Stimulated activated CD4-positive, alpha-beta T cell treated with anti-CD3 and anti-CD28 coated beads, Interleukin-4, amount 100 ng/mL, for 24 hours (primary cell): ENCODE measurements at places on chromosomes 12 and 14.

GRCh38 chr14:65821224-65821753, 408.8 kb downstream of the FUT8 start:
- DNase-seq, result no peak

- no peak for DNase-seq
Measured at GRCh38 chr12:10186299-10186698, 7.5 kb downstream of the TMEM52B start.

DNA sequence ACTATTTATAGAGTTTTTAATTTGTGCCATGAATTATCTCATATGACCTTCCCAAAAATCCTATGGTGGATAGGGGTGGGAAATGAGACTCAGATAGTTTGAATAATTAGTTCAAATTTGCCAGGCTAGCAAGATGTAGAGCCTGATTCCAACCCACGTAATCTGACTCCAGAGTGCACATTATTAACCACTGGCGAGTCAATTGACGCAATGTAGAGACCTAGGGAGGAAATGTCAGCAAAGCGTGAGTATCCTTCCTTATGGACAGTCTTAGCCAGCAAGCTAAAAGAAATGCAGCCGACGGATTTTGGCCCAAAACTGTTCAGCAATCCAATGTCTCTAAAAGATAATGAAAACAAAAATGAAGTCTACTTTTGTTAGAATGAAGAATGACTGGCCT, 193.3 kb upstream of the KRR1 start:
- no peak for DNase-seq

- no peak for DNase-seq
Measured at GRCh38 chr14:75200451-75200850, 24.0 kb upstream of the TMED10 start.

DNA sequence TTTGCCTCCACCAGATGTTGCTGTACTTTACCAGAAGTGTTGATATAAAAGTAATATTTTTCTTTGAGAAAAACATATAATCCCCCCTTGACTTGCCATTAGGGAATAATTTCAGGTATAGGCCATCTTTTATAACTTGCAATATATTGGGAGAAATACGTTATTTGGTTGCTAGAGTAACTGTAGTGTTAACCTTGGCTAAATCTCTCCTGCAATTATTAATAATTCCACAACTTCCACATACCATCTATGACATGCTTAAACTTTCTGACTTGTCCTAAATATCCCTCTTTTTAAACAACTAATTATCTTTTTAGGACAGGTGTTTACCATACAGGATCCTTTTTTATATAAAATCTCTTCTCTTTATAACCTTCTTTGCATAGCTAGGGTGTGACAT, 1048.2 kb downstream of the SLC16A7 start:
- no peak for DNase-seq

DNA sequence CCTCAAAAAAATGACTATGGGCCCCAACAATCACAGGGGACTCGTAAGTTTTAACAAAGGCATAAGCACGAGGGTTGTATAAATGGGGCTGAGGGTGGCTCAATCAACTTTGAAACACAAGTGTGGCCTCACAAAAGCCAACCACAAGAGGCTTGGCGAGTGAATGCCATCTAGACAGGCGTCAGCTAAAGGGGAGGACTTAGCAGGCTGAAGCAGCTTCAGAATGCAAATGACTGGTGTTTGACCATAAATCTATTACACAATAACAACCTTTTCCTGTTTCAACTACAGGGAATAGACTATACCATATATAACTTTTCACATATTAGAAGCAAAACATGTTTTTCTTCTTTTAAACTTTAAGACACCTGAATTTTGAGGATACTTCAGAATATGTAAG, 777.9 kb downstream of the FSCB start:
- DNase-seq, result no peak

GRCh38 chr14:61565181-61565580, 130.1 kb upstream of the HIF1A start:
- DNase-seq, result no peak

DNA sequence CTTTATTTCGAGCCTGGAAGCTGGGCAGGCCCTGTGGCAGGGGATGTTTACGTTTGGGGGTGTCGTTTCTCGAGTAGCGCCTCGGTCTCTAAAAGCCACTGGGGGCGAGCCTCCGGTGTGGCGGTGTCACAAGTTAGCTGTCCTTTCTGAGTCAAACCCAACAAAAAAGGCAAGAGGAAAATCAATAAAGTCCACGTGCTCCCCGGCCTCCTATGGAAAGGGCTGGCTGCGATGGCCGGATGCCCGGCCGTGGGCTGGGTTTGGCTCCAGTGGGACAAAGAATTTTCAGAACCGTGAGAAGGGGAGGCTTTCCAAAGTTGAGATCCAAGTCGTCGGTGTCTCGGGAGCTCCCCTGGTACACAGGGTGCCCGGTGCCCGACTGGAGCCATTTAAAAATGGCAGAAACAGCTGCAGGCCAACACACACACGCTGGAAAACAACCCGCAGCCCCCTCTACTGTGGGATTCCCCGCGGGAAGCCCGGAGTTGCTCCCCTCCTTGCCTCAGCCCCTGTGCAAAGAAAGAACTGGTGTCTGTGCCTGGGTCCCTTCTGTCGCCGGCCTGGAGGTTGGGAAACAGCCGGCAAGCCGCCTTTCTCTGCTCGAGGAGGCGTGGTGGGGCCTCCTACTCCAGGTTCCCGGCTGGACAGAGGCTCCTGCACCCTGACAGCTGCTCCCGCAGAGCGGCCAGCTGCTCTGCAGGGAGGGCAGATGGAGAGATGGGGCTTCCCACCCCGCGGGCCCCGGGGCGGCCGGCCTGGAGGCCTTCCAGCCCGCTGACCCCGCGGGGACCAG, 1.9 kb downstream of the BCL7A start:
- no peak for DNase-seq

GRCh38 chr14:75781096-75781495, 120.0 kb downstream of the TTLL5 start:
- DNase-seq, result no peak

- no peak for DNase-seq
Measured at GRCh38 chr12:96774496-96775256, 132.4 kb upstream of the NEDD1 start.

- DNase-seq, result no peak
Measured at GRCh38 chr14:33350366-33350990, 411.8 kb downstream of the NPAS3 start.

DNA sequence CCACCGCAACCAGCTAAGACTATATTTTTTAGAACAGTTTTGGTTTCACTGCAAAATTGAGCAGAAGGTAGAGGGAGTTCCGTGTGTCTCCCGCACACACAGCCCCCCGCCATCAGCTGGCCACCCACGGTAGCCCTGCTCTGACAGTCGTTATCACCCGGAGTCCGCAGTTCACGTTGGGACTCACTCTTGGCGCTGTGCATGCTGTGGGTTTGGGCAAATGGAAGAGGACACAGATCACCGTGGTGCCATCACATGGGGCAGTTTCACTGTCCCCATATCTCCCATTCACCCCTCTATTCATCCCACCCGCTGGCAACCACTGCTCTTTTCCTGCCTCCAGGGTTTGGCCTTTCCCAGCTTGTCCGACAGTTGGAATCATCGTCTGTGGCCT, 31.8 kb upstream of the ULK1 start:
- DNase-seq, result no peak

DNA sequence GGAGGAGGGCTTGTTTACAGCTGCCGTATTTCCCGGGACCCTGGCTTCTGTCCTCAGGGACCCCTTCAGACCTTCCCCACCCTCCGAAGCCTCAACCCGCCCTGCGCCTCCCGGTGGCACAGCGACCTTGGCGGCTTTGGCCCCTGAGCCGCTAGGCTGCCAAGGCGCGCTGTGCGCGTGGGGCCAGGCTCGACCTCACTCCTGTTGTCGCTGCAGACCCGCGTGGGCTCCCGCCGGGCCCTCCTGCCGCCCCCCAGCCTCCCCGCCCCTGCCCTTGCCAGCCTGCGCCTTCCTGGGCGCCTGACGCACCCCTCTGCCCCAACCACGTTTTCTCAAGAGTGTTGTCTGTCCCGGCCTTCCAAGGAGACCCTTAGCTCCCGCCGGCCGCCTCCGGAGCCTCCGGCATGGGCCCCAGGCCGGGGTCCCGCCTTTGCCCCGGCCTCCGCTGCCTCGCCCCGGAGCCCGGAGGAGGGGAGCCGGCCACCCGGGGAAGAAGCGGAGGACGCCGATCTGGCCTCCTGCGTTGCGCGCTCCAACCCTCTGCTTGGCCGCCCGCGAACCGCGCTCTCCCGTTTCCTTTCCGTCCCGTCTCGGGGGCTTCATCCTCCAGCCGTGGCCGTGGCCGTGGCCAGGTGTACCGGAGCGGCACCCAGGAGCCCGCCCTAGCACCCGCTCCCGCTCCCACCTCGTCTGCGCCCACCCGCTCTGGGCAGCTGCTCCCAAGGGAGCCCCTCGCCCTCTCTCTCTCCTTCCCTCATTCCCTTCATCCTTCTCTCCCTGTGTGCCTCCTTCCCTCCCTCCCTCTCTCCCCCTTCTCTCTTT, 19.9 kb downstream of the PPP2R5C start:
- peak; percentile 39 for DNase-seq

DNA sequence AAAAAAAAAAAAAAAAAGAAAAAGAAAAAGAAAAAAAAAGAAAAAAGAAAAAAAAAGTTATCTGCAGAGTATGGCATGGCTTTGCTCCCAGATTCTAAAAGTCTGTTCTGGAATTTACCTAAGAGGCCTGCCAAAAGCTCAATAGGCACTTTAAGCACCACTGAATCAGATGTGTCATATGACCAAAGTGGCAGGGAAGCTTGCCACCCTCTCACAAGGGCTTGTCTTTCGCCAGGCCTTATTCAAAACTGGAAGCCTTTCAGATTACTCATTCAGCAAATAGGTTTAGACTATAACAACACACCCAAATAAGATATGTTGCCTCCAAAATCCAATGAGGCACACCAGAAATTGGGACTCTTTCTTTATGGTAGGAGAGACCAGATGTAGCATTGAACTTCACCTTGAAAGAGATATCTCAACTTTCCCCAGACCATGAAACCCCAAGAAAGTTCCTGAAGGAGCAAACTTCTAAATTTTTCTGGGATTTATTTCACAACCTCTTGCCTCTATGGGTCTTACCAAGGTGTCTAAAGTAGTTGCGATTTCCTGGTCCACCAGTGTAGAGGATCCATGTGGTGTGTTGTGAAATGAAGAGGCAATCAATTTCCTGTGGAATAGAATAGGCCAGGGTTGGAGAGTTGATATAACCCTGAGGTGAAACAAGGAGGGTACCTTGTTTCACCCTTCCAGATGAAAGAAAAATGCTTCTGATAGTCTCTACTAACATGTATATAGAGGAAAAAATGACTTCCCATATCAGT, 218.8 kb downstream of the DAD1 start:
- DNase-seq, result no peak

DNA sequence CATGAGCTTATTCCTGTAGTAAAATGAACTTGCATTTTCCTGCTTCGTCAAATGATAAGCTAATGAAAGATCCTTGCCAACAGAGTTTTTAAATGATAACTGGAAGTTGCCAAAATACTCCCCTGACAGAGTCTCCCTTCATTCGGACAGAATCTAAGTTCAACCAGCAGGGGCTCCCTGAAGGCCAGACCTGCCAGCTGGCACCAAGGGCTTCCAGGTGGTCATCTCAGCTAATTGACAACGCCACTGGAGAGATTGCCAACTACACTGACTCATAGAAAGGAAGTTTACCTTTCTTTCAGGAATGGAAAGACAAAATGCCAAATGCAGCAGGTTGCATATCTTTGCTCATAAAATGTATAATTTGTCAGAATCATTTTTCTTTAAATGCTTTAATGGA, 462.8 kb downstream of the GXYLT1 start:
- no peak for DNase-seq

GRCh38 chr12:73514672-73515071, 1023.0 kb upstream of the ATXN7L3B start:
- DNase-seq, result no peak

DNA sequence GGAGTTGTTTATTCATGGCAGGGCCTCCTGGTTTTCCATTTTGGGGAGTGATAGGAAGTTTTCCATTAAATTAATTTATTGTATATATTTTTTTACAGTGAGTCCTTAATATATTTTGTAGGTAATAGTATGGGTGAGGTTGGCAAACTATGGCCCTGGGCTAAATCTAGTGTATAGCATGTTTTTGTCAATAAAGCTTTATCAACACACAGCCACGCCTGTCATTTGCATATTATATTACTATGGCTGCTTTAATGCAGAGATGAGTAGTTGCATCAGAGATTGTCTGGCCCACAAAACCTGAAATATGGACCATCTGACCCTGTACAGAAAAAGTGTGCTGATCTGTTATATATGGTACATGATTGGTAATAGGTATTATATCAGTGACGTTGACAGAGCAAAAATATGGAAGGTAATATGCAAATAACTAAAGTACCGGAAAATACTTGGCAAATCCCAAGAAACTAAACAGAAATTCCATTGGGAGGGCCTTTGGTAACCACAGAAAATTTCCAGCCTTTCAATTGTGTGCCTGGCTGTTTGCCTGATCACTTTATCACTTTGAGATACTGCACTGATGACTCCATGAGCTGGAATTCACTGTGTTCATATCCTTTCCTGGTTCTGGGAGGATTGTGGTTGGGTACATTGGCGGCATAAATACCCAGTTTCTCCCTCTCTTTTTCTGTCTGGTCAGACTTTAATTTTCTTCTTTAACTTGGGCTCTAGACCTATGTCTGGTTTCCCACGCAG, 61.7 kb upstream of the RFLNA start:
- DNase-seq, result no peak

DNA sequence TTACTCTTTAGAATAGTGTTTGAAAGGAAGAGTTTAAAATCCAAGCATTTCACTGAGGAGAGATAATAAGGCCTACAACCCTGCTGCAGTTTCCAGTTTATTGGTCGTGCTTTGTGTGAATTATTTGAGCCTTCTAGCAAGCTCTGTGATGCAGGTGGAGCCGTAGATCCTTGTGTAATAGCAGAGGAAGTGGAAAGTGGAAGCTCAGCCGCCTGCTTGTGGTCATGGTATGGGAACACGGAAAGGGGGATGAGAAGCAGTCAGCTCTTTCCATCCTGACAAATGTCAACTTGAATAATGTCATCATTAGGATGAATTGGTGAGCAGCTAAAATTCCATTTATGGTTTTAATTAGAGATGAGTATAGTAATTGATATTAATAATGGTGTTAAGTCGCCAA, 29.1 kb downstream of the SYNE2 start:
- no peak for DNase-seq

- DNase-seq, result no peak
Measured at GRCh38 chr12:68612697-68613096, 2.0 kb downstream of the RAP1B start.

DNA sequence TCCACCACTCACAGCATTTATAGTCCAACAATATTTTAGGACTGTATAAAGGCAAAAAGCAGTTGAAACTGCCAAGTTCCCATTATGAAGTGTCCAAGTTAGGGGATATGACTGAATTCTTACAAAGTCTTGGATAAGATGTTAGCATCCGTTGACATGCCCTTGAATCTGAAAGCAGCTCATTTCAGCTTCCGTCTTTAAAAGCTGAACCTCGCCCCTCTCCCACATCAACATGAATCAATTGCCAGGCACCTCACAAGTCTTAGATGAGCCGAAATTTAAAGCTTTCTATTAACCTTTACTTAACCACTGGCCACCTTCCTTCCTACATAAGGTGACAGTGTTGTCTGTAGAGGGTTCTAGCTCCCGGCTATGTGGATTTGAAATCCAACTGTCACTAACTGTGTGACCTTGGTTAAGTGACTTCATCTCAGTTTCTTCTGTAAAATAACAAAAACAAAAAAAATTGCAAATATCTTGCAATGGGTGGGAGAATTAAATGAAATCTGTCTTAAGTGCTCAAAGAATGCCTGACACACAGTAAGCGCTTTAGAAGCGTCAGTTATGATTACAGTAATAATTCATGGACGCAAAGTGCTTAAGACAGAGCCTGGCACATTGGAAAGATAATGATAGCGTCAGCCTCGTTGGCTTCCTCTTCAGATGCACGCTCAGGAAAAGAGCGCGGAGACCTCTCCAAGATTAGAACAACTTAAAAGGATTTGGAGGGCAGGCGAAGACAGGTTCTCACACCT, 1.2 kb downstream of the PPP1CC start:
- DNase-seq, result peak; percentile 35

GRCh38 chr12:50689437-50689836, 74.5 kb upstream of the ATF1 start:
- DNase-seq, result no peak
